ENCODE measurements at places on chromosomes 11 and 22.

- peak; percentile 16 for DNase-seq
Observed at GRCh38 chr11:95229993-95230809, 801 bp downstream of the SESN3 start.

GRCh38 chr11:120455487-120455886 is 56.1 kb upstream of the GRIK4 start:
- no peak for DNase-seq

DNA sequence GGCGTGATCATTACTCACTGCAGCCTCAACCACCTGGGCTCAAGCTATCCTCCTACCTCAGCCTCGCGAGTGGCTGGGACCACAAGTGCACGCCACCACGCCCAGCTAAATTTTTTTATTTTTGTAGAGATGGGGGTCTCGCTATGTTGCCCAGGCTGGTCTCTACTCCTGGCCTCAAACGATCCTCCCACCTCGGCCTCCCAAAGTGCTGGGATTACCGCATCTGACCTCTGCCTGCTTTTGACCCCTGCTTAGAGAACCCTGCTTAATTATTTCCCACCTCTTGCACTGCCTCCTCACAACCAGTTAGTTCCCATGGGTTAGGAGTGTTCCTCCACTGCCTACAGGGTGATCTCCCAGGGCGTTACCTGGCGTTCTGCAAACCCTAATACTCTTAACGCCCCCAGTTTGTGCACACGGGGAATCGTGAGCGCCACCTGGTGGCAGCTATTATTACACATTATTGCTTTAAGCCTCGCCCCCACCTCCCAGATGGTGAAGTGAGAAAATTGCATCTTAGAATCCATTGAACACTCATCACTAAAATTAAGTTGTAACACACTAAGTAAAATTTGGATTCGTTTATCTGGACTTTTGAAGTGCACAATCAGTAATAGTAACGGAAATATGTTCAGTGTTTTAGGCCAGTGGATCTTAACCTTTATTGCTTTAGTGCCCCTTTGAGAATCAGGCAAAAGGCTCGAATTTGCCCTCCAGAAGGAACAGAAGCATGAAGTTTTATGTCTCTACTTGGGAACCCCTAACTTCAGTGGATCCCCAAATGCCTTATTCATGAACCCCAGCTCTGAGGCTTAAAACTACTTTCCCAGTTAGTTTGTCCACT is 61.4 kb upstream of the ASPHD2 start:
- DNase-seq, result peak; percentile 63

DNA sequence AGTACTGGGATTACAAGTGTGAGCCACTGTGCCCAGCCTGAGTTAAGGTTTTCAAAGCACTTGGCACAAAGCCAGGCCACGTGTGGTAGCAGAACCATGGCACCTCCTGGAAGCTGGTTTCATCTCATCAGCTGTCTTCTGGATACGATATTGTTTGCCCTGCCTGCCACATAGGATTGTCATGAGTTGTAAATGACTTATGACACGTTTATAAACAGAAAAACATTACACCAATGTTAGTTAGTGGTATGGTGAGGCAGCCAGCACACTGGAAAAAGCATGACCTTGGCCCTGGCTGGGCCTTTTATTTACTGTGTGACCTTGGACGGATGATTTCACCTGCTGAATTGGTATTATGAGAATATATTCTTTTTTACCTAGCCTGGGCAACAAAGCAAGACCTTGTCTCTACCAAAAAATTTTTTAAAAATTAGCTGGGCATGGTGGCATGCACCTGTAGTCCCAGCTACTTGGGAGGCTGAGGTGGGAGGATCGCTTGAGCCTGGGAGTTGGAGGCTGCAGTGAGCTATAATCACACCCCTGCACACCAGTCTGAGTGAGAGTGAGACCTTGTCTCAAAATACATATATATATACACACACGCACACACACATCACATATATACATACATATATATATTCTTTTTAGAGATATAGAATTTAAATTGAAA is 24.0 kb upstream of the MYH9 start:
- no peak for DNase-seq

DNA sequence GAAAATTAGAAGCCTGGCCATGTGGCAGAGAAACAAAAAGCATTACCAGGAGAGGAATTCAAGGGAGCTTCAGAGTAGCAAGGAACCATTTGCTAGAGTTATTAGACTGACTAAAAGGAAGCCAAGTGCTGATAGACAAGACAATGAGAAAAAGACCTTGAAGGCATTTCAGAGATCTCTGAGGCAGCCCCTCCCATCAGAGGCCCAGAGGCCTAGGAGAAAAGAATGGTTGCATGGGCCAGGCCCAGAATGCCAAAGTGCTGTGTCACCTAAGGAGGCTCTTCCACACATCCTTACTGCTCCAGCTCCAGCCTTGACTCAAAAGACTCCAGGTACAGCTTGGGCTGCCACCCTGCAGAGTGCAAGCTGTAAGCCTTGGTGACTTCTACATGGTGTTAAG is 61.8 kb upstream of the POU2AF2 start:
- no peak for DNase-seq

GRCh38 chr11:96055706-96056387 is 131.9 kb upstream of the MTMR2 start:
- peak; percentile 52 for DNase-seq

DNA sequence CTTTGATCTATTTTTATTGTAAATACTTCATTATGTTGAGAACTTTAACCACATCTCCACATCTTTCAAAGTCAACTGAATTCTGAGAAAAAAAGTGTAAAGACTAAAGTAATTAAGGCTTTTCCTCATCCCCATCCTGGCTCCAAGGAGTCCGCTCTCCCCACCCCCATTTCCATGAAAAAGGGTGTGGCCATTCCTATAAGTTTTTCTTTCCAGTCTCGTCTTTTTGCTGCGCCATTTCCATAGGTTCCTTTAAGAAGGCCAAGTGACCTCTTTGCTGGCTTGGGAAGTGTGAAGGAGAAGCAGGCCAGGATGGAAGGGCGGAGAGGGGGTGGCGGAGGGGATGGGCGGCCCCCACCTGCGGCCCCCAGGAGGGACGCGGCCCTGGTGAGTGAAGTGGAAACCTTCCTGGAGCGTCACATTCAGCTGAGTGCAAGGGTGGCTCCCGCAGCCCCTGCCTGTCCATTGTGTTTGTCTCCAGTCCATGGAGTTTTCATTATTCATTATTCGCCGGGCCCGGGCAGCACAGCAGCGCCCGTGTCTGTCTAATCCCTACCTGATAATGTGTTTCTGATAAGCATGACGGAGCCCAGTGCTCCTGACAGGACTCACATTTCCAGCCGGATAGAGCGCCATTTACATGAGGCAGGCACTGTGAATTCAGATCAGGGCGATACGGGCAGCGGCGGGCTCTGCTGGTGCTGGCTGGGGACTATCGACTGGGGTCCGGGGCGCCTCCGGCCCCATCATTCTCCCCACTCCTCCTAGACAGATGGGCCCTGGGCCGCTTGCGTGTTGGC is 739.8 kb downstream of the OPCML start:
- DNase-seq, result no peak

- no peak for DNase-seq
Observed at GRCh38 chr11:130798280-130798679, 118.0 kb downstream of the SNX19 start.

DNA sequence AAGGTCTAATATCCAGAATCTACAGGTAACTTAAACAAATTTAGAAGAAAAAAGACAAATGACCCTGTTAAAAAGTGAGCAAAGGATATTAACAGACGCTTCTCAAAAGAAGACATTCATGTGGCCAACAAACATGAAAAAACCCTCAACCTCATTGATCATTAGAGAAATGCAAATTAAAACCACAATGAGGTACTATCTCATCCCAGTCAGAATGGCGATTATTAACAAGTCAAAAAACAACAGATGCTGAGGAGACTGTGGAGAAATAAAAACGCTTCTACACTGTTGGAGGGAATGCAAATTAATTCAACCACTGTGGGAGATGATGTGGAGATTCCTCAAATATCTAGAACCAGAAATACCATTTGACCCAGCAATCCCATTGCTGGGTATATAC is 67.2 kb downstream of the SLC17A6 start:
- DNase-seq, result no peak

DNA sequence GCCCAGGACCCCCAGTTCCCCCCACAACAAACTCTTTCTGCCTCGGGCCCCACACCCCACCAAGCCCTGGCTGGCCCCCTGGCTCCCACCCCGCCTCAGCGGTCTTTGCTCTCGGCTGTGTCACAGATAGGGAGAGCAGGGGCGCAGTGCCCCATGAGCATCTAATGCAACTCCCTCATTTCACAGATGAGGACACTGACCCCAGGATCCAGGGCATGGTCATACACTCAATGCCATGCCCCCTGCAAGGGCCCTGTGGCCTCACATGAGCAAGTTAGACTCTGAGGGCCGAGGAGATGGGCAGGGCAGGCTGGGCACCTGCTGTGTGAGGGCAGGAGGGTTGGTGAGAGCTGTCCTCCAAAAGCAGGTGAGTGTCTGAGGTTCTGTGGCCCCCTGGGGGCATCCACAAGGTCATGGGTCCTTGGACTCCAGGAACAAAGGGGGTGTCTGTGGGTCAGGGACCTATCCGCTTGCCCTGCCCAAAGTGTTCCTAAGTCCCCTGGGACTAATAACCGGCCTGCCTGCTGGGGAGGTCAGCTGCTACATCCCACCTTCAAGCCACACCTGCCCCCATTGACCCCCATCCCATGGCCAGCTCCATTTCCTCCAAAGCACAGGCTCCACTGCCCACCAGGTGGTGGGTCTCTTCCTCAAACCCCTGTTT is 2.5 kb downstream of the MIF start:
- DNase-seq, result no peak

DNA sequence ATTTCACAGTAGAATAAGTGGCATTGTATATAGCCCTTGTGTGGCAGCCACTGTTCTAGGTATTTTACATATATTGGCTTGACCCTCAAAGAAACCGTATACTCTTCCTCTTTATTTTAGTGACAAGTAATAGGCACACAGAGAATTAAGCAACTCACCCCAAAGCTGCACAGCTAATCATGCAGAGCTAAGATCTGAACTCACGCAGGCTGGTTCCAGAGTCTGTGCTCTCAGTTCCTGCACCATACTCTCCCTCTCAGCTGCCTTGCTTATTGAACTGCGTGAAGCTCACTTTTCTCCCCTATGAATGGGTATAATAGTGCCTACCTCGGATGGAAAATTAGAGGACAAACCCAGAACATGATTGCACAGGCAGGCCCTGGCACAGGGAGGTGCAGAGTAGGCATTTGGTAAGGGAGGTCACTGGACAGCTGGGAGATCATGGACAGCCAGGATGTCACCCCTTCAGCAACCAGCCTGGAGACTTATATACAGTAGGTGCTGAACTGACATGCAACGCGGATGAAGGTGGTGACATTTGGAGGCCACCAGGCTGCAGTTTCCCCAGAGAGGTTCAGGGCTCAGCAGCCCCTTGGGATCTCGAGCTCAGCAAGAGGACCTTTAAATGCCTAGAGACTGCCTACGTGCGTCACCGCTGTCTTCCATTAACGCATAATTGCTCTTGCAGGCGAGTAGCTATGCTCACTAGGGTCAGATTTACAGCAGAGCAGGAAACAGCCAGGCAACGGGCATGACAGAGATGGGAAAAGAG is 78.4 kb upstream of the TP53I11 start:
- no peak for DNase-seq

GRCh38 chr11:103794262-103794661 is 242.2 kb upstream of the DDI1 start:
- DNase-seq, result no peak

DNA sequence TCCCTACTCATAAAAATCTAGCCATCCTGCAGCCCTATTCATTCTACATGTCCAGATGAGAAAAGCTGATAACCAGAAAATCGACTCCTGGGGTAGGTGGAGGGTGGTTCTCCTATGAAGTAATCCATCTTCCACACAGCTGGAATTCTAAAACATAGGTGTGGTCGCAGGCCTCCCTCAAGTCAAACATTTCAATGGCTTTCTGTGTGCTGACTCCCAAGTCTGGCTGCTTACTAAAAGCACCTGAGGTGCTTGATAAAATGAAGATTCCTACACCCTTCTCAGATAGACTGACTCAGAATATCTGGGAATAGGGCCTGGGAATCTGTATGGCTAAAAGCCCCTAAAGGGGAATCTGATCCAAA is 26.1 kb downstream of the IRAG1 start:
- no peak for DNase-seq

DNA sequence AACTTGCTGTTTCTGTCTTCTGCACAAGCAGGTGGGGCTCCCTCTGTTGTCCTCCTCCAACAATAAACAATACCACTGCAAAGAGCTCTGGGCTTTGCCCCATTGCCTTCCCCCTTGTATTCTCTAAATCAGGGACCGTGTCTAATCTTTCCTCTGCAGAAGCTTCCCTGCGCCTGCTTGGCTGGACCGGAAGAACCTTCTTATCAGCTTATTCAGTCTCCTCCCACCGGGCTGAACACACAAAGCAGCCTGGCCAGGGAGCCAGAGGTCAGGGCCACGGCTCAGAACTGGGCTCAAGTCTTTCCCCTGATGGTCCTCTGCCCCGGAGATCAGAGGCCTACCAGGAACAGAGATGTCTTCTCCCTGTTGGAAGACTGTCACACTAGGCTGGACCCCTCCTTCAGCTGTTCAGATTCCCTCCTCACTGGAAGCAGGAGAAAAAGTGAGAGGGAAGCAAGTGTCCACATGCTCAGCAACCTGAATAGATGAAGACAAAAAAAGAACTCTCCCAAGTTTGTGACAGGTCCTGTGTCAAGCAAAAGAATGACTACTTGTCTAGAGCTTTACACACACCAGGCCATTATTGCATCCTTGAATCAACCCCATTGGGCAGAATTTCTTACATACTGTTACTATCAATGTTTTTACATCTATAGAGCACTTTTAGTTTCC is 63.7 kb downstream of the RAB30 start:
- DNase-seq, result no peak

- no peak for DNase-seq
Observed at GRCh38 chr11:724049-724777, 18.2 kb downstream of the EPS8L2 start.

- no peak for DNase-seq
Observed at GRCh38 chr11:27423125-27423524, 49.5 kb downstream of the LGR4 start.

DNA sequence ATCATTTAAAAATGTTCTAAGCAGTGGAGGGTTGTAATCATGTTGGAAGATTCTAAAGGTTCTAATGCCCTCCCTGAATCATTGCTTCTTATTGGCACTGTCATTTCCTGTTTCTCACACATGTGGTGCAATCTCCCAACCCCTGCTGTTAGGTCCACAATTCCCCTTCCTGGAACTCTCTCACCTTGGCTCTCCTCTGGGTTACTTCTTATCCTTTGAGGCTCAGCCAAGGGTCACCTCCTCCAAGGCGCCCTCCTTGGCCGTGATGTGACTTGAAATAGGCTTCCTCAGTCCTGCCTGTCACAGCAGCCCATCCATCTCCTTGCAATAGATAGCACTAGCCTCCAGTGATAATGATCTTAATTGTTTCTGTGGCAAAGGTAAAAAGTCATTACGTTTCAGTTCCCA is 149.8 kb downstream of the TTC17 start:
- DNase-seq, result no peak

- no peak for DNase-seq
Observed at GRCh38 chr11:89441606-89442005, 49.6 kb downstream of the NOX4 start.

GRCh38 chr22:19636696-19637407 is 77.5 kb upstream of the SEPTIN5 start:
- no peak for DNase-seq

GRCh38 chr11:635945-636510 is 1.0 kb upstream of the DRD4 start:
- no peak for DNase-seq

Measured in activated CD8-positive, alpha-beta memory T cell treated with anti-CD3 and anti-CD28 coated beads, Interleukin-2, amount 50 U/mL, for 4 hours (primary cell).